ENCODE measurements at places on chromosomes 4 and X.

- DNase-seq, result no peak
These were observed 282.3 kb downstream of the INPP4B start for GRCh38 chr4:142563682-142564291.

- no peak for DNase-seq
These were observed 177.1 kb upstream of the FRG1 start for GRCh38 chr4:189763583-189763982.

DNA sequence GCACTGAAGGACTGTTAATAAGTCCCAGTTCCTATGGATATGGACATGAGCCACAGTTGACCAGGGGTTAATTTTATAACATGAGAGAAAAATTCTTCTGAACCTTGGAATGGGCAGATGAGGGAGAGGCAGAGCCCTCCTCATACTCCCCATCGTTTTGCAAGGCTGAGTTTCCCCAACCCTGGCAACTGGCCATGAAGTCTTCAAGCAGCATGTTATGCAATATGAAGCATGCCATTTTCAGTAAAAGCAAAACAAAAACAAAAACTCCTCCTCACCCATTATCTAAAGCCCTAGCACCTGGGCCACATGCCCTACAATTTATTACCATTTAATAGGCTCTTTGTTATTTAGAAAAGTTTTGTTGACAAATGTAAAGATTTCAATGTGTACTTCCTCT lies 64.5 kb downstream of the GPC4 start:
- DNase-seq, result no peak

DNA sequence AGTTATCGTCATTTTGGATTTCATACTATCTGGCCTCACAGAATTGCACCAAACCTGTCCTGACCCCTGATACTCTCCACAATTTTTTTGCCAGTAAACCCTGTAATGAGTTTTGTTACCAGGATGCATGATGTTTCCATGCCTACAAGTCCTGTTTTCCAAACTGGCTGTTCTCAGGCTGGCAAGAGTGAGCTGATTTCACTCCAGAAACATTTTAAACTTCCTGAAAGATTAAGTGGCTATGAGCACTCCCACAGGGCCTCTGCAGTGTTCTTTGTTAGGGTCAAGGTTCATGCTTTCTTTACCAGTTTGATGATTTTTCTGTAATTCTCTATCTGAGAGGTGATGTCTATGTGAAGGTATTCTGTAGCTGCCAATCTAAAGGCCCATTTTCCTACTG lies 31.7 kb upstream of the PDLIM3 start:
- DNase-seq, result no peak

- no peak for DNase-seq
These were observed 386.8 kb downstream of the ANKRD50 start for GRCh38 chr4:124325690-124326089.

GRCh38 chrX:78314561-78314960 lies 12.8 kb downstream of the CYSLTR1 start:
- no peak for DNase-seq

DNA sequence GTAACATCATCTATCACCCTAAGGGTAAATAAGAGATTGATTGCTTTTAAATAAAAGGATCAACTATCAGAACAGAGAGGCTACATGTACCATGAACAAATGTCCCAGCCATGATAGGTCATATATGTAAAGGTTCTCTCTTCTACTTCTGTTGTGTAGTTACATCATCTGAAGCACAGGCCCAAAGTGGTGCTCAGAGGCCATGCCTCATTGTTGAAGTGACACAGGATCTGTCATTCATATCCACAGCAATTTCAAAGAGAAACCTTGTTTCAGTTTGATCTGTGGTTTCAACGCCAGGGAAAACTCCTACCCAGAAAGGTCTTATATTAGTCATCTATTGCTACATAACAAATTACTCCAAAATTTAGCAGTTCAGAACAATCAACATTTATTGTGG lies 269.2 kb upstream of the MAOA start:
- no peak for DNase-seq

- no peak for DNase-seq
These were observed 192.2 kb downstream of the LDB2 start for GRCh38 chr4:16706251-16706650.
